Brain (organoid and tissue), 16 donors: ENCODE measurements at places on chromosomes 3 and 15.

DNA sequence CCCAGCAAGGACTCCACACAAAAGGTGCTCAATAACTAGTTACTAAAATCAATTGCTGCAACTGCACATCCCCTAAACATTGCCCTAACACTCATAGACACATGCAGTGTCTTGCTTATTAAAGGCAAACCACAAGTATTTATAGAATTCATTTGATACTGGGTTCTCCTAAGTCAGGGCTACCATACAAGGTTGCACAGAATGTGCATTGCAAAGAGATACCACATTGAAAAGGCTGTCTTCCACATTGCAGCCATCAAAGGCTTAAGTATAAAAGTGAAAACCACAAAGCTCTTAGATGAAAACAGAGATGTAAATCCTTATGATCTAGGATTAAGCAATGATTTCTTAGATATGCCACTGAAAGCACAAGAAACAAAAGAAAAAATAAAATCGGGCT lies 33.6 kb upstream of the TOPAZ1 start:
- DNase-seq = no peak

DNA sequence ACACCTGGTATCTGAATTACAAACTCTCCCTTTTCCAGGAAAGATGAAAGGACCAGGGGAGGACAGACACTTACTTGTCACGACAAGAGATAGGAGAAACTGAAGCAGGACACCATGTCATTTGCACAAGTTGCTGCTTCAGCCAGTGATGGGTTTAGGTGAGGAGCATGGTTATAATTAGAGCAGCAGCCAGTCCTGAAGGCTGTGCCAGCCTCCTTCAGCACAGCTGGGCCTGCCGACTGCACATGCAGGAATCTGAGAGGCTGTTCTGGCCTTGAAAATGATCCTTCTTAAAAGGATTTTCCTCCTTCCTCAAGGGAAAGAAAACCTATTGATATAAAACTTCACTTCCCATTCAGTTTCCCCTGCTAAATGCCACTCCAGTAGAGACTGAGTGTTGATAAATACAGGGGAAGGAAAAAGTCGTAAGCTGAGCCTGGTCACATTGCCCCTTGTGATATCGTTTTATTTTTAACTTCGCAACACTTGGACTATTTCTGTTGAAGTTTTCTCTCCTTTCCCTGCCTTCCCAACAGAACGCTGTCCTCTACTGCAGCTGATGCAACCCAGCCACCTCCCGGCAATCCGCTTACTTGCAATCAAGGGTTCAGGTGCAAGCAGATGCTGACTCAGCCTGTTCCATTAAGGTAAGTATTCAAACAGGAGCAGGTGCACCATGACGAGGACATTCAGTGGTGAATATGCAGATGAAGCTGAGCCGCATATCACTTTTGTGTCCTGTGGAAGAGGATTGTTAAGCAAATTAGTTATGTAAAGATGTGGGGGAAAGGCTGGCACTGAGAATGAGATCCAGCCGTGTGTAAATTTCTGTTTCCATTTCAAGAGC lies at the start of gene FBXO40:
TSS of gene FBXO40 (plus strand) at position 524 of the 847 bp plus-strand sequence. CDS start 27,197 bp downstream, outside the sequence.
- DNase-seq = peak; percentile 28

DNA sequence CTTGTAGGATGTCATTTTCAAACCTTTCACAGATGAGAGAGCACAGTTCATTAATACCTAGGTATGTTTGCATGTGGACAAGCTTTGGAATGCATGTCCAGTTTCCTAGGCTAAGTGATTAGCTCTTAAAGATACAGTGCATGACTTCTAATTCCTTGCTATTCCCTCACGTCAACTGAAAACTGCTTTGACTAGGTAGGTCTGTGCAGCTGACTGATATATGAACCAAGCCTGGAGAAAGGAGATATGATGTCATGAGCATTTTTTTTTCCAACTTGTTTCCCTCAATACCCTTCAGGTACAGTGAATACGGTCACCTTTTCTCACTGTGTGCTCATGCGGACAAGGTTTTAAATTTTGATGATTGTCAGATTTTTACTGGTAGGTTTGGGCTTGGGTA lies 41.6 kb upstream of the TASOR start:
- no peak for DNase-seq

DNA sequence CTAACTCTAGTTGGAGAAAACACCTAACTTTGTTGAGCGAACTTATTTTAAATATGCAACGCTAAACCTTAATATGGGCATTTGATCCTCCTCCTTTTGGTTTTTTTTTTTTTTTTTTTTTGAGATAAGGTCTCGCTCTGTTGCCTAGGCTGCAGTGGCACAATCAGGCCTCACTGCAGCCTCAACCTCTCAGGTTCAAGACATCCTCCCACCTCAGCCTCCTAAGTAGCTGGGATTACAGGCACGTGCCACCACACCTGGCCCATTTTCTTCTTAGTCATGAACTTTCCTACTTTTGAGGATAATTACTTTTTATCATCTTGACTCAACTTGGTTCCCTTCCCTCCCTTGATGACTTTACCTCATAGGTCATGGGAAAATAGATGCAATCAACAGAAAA lies 3.9 kb downstream of the NUSAP1 start:
- DNase-seq = no peak

DNA sequence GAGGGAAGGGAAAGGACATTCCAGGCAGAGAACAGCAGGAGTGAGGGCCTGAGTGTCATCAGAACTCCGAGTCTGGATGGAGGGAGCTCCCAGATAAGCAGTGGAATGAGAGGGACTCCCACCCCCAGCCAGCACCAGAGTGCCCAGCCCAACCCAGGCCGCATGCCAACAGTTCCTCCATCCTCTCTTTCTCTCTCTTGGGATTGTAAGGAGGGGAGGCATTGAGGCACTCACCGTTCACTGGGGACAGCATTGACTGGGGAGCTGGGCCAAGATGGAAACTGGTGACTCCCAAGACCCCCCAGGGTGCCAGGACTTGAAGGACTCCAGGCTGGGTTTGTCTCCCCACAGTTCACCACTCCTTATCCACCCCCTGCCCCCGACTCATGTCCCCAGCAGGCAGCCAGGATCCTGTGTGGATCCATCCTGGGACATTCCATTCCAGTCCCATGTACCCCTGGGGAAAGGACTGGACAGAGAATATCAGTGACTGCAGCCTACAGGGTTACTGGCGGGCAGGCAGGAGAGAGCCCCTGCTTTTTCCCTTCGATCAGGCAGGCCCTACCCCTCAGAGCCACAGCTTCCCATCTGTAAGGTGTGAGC lies 15.7 kb downstream of the PTH1R start:
- DNase-seq = no peak
